Panc1 (cell line): ENCODE measurements at places on chromosomes 3 and 15. TPM values are rescaled to one million over a fixed set of nuclear protein-coding genes. Genes with fewer than 3 reads are reported as not detected.

SPESP1 gene
- not detected for total RNA-seq

NME9 gene
- not detected for total RNA-seq

GPR87 gene
- not detected for total RNA-seq

- peak; percentile 25 for DNase-seq
These were observed 101.6 kb downstream of the ZPLD1 start for GRCh38 chr3:102536456-102536855.

- DNase-seq: no peak
These were observed 207.3 kb downstream of the NECTIN3 start for GRCh38 chr3:111278959-111279358.

GRCh38 chr3:44795197-44795596, 33.6 kb downstream of the KIF15 start:
- DNase-seq: no peak

SAXO2 gene
- 1.1 TPM for total RNA-seq

GRCh38 chr3:40404591-40405198, 17.7 kb downstream of the ENTPD3 start:
- no peak for DNase-seq

DNA sequence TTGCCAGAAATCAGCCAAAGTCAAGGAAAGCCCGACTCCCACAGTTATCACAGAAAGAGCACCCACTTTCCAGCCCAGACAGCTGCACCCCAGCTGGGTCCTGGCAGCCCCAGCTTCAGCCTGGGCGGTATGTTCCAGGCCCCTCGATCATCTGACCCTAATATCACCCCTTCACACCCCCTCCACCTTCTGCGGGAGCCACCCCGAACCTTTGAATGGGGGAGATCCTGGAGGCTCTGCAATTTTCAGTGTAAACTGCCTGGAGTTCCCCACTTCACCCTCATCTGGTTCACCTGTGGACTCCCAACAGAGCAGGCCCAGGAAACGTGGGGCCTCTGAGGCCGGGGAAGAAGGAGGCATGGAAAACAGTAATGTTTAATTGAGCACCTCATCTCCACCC, 5.9 kb downstream of the PRSS50 start:
- no peak for DNase-seq

GALNT15 gene
- total RNA-seq: 0.10 TPM

DNA sequence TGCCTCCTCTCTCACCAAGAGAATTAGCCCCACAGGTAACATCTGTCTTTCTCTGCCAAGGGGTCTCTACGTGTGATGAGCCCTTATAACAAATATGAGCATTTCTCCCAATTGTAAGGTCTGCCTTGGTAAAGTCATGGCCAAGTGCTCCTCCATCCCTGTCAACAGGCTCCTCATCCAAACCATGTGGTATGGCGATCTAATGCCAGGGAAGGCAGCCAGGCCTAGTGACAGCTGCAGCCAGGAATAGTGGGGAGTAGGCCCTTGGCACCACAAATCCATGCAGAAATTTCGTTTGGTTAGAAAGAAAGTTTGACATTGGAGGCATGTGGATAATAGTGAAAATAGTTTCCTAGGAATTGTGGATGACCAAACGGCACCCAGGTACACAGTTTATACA, 4.7 kb upstream of the LRTM1 start:
- DNase-seq: no peak

DNA sequence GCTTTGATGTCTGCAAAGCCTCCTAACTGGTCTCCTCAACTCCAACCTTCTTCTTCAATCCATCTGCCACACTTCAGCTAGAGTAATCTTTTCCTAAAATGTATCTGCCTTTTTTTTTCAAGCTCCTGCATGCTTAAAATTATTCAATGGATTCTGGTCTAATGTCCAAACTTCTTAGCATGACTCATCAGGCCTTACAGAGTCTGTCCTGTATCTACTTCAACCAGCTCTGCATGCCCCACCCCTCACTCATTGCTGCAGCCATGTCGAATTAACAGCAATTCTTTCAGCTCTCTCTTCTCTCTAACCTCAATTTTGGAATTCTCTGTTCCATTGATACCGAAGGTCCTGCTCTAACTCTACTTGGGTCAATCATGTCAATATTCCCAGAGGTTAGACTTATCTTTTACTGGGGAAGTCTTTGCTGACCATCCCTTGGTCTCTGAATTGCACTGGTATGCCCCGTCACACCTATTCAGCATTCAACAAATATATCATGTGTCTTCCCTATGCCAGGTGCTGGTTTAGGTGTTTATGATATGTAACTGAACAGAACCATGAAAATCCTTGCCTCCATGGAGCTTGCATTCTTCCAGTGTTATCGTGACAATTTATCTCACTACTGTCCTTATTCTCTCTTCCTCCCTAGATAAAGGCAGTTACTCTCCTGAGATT, 88.5 kb upstream of the NANOGP8 start:
- DNase-seq: no peak

- no peak for DNase-seq
These were observed 8.0 kb downstream of the LRRK1 start for GRCh38 chr15:100926971-100927756.

- no peak for DNase-seq
These were observed 406.2 kb downstream of the PLOD2 start for GRCh38 chr3:145754605-145755289.

- DNase-seq: no peak
These were observed 219.4 kb upstream of the STRIT1 start for GRCh38 chr3:155512867-155513261.

DNA sequence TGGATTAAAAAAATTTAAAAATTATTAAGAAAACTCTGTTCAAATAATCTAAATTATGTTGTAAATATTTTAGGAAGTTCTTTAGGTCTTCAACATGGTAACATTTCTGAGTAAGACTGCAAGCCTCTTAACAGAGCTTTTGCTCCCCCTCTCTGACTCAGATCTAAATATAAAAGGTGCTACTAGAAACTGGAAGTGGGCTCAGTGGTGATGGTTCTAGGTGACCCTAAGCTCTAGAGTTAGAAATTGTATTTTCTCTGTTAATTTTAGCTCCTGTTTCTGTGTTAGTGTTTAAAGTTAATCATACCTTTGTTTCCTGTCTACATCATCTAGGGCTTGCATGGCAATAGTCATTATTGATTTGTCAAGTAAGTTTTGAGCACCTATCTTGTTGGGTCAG, 159.9 kb upstream of the MEIS2 start:
- no peak for DNase-seq

CXCR6 gene
- total RNA-seq: not detected

- DNase-seq: no peak
These were observed 329.1 kb upstream of the C2CD4B start for GRCh38 chr15:62494197-62494596.

SEMA3G gene
- total RNA-seq: 1.6 TPM

ZNF80 gene
- not detected for total RNA-seq

- DNase-seq: no peak
These were observed 467.0 kb upstream of the RASGRP1 start for GRCh38 chr15:39031596-39031995.

PIF1 gene
- 38.6 TPM for total RNA-seq

GRCh38 chr3:144501467-144501866, 529.8 kb downstream of the DIPK2A start:
- no peak for DNase-seq

GRCh38 chr15:33068511-33068990, 126.0 kb downstream of the FMN1 start:
- no peak for DNase-seq

DNA sequence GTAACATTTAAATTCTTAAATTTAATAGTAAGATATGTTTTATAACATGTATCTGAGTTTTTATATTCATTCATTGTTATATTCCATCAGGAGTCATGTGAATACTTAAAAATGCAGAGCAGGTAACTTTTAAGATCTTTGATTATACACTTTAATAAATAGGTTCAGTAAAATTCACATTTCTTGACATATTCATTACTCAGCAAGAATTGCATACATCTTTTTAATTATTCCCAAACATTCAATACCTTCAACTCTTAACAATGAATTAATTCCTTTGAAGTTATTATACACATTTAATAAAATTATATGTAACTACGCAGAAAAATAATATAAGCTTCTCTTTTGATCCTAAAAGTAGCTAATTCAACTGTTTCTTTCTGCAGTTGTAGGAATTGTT, 105.4 kb downstream of the CNTN4 start:
- DNase-seq: no peak

DNA sequence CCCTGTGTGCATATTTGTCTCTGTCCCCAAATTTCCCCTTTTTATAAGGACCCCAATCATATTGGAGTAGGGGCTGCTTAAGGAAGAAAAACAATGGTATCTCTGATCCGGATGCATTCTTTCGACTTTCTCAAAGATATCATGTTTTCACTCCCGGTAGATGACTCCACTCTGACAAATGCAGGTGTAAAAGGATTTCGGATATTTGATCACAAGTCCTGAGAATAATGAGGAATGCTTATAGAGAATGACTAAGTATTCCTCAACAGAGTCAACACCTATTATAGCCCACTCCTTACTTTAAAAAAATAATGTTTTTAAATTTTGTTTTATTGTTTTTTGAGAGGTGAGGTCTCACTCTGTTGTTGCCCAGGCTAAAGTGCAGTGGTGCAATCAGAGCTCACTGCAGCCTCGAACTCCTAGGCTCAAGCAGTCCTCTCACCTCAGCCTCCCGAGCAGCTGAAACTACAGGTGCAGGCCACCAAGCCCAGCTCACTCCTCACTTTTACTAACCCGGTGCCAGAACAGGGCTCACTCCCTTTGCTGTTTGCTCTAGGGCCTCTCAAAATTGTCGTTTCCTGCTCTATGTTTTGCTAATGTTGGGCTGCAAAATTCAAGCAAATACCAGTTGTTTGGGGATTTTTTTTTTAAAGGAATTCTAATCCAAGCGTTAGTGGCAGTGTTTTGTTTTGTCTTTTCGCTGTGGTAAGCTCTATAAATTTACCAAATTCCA, 24.6 kb downstream of the COL8A1 start:
- DNase-seq: no peak

DNA sequence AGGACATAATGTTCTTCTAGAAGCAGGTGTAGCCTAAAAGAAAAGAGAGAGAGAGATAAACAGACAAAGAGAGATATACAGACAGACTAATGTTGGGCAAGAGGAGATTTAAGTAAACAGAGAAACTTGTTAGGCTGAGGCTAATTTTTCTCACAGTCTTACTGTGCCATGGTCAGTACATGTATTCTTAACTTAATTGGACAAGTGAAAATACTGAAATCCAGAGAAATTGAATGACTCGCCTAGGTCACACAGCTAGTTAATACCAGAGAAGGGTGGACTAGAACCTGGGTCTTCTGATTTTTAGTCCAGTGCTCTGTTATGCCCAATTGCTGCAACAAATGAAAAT, 6.7 kb upstream of the ZNF609 start:
- no peak for DNase-seq

DNA sequence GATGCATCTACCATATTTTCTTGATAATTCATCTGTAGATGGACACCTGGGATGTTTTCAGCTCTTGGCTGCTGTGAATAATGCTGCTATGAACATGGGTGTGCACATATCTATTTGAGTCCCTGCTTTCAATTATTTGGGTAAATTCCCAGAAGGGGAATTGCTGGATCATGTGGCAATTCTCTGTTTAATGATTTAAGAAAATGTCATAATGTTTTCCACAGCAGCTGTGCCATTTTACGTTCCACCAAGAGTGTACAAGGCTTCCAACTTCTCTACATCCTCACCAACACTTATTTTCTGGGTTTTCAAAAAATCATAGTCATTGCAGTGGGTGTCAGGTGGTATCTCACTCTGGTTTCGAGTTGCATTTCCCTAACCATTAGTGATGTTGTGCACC, 64.4 kb downstream of the NSMCE3 start:
- no peak for DNase-seq

DNA sequence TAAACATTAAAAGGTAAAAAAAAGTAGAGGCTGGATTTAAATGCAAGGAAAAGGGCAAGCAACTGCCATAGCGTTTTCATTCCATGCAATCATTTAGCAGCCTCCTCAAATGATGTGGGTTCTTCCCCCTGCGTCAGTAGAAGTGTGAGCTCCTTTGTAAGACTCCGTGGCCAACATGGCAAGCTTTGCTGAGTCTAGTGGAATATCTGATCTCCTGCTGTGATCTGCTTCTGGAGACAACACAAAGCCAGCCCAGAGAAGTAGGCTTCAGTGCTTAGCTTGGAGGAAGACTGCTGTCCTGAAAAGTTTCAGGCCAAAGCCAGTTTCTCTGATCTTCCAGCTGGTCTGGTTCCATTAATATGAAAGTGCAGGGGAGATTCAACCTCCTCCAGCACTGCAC, 70.4 kb downstream of the ARPP21 start:
- no peak for DNase-seq

DNA sequence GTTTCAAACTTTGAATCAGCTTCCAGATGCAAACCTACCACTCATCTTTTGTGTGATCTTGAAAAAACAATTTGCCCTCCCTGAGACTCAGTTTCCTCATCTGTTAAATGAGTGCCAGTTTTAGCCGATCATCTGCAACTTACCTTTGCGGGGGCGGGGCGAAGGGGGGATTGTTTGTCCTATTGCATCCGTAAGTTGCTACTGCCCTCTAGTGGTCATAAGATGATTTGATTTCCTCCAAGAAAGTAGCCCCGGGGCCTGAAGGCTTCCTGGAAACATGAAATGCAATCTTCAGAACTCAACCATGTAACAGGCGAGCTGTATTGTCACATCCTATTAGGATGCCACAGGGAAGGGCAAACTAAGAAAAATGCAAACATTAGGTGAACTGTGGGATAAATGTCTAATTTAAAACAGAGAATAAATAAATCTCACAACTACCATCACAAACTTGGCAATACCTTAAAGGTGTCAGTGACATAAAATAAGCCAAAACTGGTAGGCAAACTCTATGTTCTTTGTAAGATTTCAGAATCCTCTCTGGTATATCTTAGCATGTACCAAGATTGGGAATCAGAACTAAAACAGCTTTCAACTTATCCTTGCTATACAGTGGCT, 63.5 kb upstream of the CLDN18 start:
- no peak for DNase-seq

GRCh38 chr15:78991476-78991875, 46.6 kb upstream of the CTSH start:
- DNase-seq: no peak

DNA sequence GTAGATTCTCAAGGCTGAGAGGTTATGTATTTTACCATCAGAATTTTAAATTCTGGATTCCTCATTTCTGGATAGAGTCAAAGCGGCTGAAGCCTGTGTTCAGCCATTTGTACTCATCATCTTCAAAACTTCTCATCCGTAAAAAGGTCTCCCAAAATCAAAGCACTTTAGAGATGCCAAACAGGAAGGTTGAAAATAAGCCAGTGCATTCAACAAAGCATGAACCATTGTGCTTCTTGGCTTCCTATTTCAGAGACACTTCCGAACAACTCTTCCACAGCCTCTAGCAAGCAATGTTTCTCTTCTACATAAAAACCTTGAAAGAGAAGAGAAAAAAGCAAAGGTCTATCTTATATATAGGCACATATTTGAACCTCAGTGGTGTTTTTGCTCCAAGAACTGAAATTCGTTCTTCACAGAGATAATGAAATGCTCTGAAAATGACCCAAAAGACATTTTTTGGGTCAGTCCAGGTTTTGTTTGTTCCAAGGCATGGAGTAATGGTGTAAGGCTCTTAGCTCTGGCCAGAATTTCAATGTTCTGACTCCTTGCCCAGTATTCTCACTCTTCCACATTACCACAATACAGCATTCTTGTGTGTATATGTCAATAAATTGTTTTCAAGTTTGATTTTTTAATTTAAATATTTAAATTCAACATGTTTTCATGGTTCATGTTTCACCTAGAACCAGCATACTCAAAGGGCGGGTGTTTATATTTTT, 163.1 kb downstream of the STAC start:
- DNase-seq: no peak

GRCh38 chr15:45604326-45604725, 17.1 kb downstream of the BLOC1S6 start:
- no peak for DNase-seq

SPTSSB gene
- total RNA-seq: 3.7 TPM

MAP6D1 gene
- 7.9 TPM for total RNA-seq
